Substantia nigra (tissue), 51 donors: ENCODE measurements at places on chromosomes 1 and 21.

DNA sequence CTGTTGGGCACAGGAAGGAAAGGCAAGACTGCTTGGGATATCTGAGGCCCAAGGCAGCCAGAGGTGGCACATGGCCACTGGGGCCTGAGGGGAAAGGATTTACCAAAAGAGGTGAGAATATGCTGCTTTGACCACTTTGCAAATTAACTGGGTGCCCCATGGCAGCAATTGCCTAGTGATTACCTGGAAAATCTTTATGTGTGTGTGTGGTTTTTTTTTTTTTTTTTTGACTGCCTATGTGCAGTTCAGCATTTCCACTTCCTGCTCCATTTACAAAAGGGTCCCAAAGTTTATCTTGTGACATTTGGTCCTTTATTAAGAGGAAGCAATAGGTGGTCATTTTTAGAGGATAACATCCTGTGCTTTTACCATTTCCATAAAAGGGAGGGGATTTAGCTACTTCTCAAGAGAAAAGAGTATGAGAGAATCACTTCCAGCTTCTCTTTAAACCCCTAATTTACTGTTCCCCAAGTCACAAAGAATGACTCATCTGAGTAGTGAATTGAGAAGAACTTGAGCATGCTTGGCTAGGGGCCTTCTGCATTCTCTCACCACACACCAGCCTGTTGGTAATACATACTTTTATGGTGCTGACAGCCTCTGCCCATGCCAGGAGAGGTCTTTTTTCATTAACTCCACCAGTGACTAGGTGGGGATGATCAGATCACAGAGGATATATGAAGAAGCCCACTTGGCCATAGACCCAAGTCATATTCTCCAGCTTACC, 52.1 kb downstream of the SYDE2 start:
- DNase-seq = no peak

- DNase-seq = no peak
Measured at GRCh38 chr21:43890042-43890441, 25.0 kb downstream of the AGPAT3 start.

- DNase-seq = no peak
Measured at GRCh38 chr1:45913183-45913683, 109.8 kb downstream of the MAST2 start.

DNA sequence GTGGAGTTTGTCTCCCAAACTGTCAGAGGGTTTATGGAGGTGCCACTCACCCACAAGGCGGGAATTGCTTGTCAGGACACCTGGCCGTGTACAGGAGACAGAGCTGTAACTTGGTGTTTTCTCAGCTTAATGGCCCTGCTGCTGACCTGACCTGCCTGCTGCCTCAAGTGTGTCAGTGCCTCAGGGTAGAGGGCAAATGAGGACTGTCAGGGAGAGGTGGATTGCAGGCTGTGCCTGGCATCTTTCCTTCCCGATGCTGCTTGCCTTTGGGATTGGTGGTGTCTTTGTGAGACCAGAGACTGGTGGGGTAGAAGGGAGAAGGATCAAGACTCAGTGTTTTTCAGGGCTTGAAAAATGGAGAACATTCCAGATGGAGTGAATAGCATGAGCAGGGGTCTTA, 31.4 kb downstream of the TMEM53 start:
- no peak for DNase-seq

DNA sequence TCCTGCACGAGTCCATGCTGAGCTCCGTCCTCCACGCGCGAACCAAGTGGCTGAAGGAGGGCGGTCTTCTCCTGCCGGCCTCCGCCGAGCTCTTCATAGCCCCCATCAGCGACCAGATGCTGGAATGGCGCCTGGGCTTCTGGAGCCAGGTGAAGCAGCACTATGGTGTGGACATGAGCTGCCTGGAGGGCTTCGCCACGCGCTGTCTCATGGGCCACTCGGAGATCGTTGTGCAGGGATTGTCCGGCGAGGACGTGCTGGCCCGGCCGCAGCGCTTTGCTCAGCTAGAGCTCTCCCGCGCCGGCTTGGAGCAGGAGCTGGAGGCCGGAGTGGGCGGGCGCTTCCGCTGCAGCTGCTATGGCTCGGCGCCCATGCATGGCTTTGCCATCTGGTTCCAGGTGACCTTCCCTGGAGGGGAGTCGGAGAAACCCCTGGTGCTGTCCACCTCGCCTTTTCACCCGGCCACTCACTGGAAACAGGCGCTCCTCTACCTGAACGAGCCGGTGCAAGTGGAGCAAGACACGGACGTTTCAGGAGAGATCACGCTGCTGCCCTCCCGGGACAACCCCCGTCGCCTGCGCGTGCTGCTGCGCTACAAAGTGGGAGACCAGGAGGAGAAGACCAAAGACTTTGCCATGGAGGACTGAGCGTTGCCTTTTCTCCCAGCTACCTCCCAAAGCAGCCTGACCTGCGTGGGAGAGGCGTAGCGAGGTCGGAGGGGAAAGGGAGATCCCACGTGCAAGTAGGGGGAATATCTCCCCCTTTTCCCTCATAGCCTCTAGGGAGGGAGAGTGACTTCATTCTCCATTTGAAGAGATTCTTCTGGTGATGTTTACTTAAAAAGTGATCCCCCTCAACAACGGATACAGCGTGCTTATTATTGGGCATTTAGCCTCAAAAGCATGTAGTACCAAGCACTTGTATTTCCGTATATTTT, 991 bp downstream of the PRMT6 start:
- DNase-seq = no peak

DNA sequence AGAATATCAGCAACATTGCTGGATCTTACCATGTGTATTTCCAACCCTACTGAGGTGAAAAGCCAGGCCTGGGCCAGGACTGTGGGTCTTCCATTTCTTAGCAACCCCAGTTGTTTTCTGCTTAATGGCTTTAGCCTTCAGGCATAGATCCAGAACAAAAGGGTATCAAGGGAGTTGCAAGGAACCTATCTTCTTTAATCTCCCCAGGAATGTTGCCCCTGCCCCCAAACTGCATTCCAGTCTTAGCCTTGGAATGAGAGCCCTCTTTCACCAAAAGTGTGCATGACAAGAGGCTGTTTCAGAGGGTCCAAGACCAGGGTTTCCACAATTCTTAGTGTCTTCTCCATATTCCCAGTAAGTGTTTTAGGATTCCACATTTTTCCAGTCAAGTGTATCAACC, 87.9 kb upstream of the SOX13 start:
- no peak for DNase-seq

DNA sequence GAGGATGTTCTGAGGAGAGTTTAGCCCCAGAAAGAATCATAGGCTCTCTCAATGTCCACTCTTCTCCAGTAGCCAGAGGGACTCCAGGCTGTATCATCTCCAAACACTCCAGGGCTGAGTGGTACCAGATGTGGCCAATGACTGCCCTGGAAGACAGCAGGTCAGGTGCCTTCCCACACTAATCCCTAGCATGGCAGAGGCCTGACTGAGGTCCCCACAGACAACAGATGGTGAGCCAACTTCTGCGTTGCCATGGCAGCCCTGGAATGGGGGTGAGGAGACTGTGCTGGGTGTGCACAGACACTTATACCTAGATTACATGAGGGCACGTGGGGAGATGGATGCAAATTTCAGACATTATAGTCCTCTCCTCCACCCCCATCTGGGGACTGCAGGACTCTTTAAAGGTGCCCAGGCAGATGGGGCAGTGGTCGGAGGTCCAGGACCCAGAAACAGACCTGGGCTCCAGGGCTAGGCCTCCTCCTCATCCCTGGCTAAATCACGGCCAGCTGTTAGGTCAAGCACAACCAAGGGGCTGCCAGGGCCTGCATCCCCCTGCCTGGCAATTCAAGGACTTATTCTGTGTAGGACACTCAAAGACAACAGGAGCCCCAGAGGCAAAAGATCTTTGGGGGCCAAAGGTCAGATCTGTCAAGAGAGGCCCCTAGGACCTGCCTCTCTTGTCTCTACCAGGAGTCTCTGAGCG, 42.9 kb downstream of the CAMK2N1 start:
- DNase-seq = no peak

DNA sequence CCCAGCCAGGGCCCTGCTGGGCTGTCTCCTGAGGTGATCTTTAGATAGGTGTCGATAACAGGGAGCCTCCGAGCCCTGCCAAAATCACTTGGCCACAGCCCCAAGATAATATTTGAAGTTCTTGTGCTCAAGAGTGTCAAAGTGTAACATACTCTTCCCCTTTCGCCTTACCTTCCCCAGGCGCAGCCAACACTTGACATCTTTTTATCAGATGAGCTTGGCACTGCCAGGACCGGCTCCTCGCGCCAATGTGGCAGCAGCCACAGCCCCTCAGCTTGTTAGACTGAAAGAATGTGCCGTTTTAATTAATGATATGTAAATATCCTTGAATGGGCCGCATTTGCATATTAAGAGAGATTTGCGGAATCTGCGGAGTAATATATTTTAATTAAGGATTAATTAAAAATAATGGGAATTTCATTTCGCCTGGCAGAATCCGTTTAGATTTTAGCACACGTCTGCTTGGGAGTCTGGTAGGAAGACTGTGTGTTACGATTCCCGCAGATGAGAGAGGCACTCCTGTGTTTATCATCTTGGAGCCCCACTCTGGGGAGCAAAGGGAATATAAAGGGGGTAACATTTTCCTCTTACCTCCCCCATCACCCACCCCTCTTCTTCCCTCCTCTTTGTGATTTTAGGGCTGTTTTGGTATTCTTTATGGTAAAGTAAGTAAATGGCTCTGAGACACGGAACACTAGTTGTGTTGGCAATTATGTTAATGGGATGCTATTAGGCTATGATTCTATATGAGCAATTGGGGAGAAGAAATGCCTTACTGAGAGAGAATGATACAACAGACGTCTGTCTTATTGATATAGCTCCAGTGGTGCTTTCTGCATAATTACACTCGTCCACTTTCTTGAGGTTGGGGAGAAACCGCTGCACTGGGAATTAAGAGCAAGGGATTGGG, 109.8 kb downstream of the PBX1 start:
- DNase-seq = no peak

DNA sequence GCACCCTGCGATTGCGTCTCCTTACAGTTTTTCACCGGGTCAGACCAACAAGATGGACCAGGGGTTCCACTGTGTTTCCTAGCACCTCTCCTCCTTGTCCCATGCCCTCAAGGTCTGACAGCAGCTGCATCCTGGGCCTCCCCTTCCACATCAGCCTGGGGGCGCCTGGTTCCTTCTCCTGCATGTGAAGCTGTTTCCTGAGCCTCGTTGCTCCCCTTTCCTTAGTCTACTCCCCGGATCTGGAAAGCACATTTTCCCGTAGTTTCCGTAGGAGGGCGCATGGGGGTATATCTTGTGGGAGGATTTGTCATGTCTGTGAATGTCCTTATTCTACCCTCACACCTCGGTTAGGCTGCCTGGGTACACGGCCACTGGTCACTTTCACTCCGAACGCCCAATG, 6.1 kb downstream of the PRDM15 start:
- no peak for DNase-seq

DNA sequence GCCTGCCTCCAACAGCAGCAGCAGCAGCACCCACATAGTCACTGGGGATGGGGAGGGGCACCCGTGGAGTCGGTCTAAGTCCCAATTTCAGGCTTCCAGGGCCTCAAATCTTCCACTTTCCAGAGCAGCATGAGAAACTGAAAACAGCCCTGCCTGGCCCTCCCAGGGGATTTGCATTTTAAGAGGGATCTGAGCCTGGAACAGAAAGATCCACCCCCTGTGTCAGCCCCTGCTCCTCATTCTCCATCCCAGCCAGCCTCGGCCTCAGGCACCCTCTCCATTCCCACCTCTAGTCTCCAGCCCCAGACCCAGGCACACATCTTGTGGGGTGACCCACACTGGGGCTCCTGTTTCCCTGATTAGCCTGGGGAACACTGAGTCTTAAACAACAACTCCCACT, 51.8 kb downstream of the FBXO2 start:
- DNase-seq = no peak

- no peak for DNase-seq
Measured at GRCh38 chr1:1373815-1374588, 1.0 kb downstream of the AURKAIP1 start.

DNA sequence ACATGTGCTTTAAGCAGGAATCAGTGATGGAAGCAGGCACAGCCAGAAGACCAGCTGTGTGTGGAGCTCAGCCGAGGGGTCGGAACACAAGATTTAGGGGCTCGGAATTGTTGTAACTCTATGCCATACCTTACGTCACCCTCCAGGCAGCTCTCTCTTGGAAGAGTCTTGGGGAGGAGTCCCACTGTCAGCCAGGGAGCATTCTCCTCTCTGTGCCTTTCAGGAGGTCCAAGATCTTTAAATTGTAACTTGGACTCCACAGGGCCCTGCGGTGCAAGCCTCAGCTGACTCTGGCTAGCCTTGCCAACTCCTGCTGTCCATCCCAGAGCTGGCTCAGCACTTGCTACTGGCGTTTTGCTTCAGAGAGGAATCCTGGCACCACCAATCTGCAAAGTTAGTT, 26.4 kb upstream of the ROR1 start:
- DNase-seq = no peak

DNA sequence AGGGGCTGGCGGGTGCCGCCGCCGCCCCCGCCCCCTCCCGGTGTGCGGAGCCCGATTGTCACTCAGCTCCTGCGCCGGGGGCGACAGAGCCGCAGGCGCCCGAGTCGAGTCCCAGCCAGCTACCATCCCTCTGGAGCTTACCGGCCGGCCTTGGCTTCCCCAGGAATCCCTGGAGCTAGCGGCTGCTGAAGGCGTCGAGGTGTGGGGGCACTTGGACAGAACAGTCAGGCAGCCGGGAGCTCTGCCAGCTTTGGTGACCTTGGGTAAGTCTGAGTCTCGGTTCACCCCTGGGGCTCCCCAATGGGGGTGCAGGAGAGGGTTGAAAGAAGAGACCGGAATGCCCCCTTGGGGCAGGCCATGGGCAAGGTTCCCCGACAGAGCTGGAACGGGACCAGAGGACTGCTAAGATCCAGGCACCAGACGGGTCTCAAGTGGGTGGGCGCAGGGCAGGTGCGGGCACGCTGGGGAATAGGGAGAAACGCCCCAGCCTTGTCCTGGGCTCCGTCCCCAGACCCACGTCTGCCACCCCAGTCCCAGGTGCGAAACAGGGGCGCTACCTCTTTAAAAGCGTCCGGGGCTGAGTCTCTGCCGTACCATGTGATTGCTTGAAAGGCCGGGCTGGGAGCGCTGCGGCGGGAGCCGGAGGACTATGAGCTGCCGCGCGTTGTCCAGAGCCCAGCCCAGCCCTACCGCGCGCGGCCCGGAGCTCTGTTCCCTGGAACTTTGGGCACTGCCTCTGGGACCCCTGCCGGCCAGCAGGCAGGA, at the start of gene ADORA1:
ADORA1 (plus strand) TSS at position 61 of the 765 bp plus-strand sequence. CDS start 1,116 bp downstream, outside the sequence.
- DNase-seq = peak; percentile 65

DNA sequence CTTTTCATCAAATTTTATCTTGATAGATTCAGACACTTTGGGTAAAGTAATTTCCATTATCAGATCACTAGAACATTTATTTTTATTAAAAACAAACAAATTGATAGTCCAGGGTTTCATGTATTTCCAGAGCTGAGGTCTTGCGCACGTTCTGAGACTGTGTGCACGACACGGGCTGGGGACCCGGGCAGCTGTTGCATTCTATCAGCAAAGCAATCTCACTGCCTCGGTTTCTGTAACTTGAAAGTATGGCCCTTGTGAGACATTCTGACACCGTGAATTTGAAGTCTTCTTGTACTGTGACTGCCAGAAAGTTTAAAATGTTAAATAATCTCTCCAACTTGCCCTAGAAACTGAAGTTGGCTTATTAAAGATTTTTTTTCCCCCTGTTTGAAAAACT, 746.9 kb upstream of the ADGRL2 start:
- no peak for DNase-seq

GRCh38 chr21:15026370-15026769, 38.4 kb downstream of the NRIP1 start:
- DNase-seq = no peak

- DNase-seq = no peak
Measured at GRCh38 chr1:5658340-5659316, 333.6 kb downstream of the NPHP4 start.

- no peak for DNase-seq
Measured at GRCh38 chr1:210441028-210441427, 112.3 kb downstream of the HHAT start.
